ENCODE measurements at places on chromosomes 3 and 15. TPM values are rescaled to one million over a fixed set of nuclear protein-coding genes. Genes with fewer than 3 reads are reported as not detected.

DNA sequence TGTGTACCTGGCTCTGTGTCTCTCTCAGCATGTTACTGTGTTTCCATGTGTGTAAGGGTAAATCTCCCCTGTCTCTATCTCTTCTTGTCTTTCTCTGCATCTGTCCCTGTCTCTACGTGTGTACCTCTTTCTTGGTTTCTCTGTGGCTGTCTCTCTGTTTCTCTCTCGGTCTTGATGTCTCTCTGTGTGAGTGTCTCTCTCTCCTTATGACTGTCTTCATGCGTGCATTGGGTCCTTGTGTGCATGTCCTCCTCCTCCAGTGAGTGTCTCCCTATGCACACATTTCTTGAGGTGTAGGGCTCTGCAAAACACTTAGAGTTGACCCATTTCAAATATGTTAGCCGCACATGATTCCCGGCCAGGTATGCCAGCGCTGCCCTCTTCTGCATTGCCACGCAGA is 903.3 kb upstream of the CFAP20DC start:
- DNase-seq: no peak

- DNase-seq: no peak
These were observed 14.5 kb upstream of the HYKK start for GRCh38 chr15:78492872-78493271.

Gene BFSP2
- total RNA-seq: not detected

GRCh38 chr15:65020419-65020818 is 9.0 kb downstream of the MTFMT start:
- DNase-seq: no peak

- no peak for DNase-seq
These were observed 30.7 kb upstream of the GRIP2 start for GRCh38 chr3:14570864-14571263.

Gene ADCY5
- total RNA-seq: 5.3 TPM

- DNase-seq: no peak
These were observed 189.7 kb upstream of the STT3B start for GRCh38 chr3:31343075-31343474.

GRCh38 chr3:71708476-71709105 is 16.6 kb downstream of the EIF4E3 start:
- DNase-seq: no peak

DNA sequence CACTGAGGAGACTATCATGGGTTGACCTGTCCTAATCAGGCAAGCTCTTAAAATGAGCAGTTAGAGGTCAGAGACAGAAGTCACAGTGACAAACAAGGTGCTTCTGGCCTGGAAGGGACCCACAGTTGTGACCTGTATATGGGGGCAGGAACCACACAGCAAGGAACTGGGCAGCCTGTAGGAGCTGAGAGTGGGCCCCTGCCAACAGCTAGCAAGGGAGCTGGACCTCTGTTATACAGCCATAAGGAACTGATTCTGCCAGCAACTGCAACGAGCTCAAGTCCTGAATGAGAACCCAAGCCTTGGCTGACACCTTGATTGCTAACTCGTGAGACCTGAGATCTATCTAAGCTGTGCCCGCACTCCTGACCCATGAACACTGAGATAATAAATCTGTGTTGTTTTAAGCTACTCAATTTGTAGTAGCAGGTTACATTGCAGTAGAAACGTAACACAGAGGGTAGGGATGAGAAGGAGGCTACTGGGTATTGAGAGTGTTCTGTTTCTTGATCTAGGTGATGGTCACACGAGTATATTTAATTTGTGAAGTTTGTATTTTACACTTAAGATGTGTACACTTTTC is 44.5 kb upstream of the MAGI1 start:
- no peak for DNase-seq

DNA sequence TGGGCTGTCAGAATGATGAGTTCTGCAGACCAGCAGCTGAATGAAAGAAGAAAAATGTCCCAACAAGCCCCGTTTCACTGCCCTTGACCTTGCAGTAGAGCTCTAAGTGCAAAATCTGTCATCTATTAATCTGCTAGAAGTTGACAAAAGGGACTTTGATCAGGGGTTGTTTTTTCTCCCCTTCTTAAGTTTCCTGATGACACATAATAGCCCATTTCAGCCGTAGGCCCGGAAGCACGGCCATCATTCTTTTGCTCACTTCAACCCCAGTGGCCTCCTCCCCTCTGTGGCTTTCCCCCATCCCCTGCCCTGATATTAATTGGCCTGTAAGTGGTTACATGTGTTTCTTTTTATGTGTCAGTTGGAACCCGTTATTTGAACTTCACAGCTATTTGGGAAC is 298.9 kb downstream of the RPLP1 start:
- DNase-seq: no peak

GRCh38 chr3:120801484-120801883 is 58.9 kb downstream of the GTF2E1 start:
- DNase-seq: no peak

GRCh38 chr15:41553731-41554130 is 5.3 kb upstream of the TYRO3 start:
- no peak for DNase-seq

DNA sequence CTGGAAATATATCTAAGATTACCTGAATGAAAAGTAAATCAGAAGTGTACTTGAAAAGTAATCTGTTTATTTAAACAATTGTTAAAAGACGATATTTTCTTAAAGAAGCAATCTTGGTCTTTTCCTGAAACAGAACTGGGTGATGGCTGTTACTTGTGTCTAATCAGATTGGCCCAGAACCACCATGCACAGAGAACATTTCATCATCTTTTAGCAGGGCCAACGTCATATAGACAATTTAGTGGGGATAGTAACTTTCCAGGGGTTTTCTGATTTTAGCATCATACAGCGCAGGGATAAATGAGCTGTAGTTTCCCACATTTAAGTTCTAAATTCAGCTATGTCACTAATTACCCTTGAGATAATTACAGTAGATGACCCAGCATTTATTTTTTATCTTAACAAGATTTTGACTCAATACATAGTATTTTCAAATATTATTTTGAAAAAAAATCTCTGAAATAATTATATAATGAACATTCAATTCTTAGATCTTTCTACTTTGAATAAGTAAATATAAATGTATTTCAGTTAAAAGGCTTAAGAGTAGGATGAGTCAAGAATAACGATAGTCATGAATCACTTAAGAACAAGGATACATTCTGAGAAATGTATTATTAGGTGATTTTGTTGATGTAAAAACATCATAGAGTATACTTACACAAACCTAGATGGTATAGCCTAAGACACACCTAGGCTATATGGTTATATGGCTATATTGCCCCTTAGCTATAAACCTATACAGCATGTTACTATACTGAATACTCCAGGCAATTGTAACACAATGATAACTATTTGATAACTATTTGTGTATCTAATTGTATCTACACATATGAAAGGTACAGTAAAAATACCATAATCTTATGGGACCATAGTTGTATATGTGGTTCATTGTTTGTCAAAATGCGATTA is 103.8 kb upstream of the MME start:
- DNase-seq: no peak

- peak; percentile 70 for DNase-seq
These were observed 129.0 kb downstream of the RPL22L1 start for GRCh38 chr3:170740726-170741591.

DNA sequence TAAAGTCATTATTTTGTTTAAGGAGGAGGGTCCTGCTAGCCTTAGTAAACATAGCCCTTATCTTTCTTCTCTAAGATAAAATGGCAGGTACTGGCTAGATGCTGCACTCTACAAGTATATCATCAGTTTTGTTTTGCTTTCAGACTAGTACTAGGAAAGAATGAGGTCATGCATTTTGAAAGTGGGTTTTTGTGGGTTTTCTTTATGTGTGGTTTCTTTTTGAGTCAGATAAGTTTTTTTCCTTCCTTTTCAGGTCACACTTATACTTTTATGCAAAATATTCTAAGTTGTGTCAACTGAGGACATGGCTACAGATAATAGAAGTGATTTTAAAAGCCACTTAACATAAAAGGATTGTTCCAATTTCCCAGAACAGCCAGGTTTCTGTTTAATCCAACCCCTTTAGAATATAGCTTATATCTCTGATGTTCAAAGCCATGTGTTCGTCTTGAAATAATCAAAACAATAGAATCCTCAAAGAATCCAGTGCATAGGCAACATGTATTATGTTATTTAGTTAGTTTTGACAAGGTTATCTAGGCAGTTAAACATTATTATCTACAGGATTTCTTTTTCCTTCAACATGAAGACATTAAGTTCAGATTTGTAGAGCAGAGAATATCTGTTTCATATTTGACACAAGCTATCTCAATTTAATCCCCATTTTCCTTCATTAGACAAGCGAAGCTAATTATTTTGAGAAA is 406.2 kb downstream of the RBMS3 start:
- no peak for DNase-seq

DNA sequence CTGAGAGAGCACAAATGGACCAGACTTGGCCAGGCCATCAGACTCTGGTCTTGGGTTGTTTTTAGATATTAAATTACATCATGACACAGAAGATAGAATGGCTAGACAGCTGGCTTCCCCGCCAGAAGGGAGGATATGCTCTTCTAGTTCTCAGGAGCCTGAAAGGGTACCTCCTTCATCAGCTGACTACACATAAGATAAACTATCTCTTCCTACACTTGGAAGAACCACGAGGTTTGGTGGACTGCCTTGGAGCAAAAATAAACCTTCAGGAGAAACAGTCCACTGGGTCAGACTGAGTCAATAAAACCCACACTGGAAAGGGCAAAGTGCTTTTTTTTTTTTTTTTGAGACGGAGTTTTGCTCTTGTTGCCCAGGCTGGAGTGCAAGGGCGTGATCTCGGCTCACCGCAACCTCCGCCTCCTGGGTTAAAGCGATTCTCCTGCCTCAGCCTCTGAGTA is 26.3 kb upstream of the DYNC1LI1 start:
- DNase-seq: no peak

Gene PRR20G
- total RNA-seq: not detected

Gene HCN4
- not detected for total RNA-seq

Gene NOX5
- total RNA-seq: 0.23 TPM

Gene APEH
- 65.1 TPM for total RNA-seq

Gene CLRN1
- total RNA-seq: not detected

Gene KLF13
- total RNA-seq: 14.8 TPM

Gene ROBO2
- 14.3 TPM for total RNA-seq

DNA sequence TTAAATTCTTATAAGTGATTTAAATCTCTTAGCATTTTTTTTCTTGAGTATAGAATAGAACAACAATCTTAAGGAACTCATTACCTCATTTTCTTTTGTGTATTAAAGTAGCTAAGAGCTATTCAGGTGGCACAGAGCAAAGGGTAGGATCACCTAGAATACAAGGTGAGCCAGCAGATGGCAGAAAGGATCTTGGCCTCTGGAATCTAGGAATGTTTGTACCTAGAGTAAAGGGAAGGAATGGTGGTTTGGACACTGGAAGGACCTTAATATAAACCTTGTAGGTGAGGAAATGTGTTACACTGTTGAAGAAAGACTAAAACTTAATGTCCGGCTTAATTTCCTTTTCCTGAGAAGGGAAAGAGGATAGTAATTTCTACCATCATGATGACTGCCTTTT is 89.0 kb downstream of the GHSR start:
- no peak for DNase-seq

- DNase-seq: no peak
These were observed 9.1 kb downstream of the THRB start for GRCh38 chr3:24485511-24485910.

DNA sequence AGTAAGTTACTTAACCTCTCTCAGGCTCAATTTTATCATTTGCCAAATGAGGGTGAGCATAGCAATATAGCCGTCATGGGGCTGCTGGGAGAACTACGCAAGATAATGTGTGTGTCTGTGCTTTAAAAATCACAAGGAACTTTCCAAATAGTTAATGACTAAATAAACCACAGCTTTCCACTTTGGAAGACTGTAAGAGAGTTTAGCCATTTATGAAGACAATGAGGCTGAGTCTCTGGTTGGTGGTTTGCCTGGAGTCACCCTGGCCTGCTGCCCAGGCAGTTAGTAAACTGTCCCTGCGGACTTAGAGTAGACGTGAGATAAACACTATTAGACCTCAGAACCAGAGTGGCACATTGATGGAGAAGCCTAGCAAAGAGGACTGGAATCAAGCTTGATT is 357.7 kb downstream of the CLSTN2 start:
- DNase-seq: peak; percentile 22

DNA sequence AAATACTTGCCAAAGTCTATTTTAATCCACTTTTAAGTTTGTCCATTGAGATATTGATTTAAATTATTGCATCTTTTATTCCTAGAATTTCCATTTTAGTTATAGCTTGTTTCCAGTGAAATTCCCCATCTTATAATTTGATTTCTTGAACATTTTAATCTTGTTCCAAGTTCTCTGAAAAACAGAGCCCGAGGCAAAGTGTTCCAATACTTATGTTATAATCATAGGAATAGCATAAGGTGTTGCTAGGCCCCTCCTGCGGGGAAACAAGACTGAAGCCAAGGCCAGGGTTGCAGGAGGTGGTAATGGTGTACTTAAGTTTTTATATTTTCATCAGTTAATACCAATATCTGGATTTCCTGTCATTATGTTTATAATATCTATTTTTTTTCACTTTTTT is 226.6 kb downstream of the ADAMTSL3 start:
- no peak for DNase-seq

Gene CIB1
- 68.8 TPM for total RNA-seq

GRCh38 chr3:190345027-190345821 is 23.0 kb upstream of the CLDN1 start:
- DNase-seq: peak; percentile 13

- DNase-seq: peak; percentile 40
These were observed 161.4 kb downstream of the GMNC start for GRCh38 chr3:190701096-190701532.

Gene SPESP1
- total RNA-seq: 2.9 TPM

- DNase-seq: no peak
These were observed 57.5 kb upstream of the NANOGP8 start for GRCh38 chr15:35142578-35142977.

DNA sequence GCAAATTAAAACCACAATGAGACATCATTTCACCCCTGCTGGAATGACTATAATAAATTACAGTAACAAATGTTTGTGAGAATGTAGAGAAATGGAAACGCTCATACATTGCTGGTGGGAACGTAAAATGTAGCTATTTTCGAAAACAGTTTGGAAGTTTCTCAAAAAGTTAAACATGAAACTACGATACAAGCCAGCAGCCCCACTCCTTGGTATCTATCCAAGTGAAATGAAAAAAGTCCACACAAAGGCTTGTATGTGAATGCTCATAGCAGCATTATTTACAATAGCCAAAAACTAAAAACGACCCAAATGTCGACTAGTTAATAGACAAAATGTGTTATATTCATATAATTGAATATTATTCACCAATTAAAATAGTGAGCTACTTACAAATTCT is 22.9 kb upstream of the CFAP20DC start:
- DNase-seq: no peak

Gene C3orf22
- 0.30 TPM for total RNA-seq

- no peak for DNase-seq
These were observed 103.5 kb upstream of the NECTIN3 start for GRCh38 chr3:110968076-110968475.

Gene PYGO1
- 24.1 TPM for total RNA-seq

Gene ZBBX
- total RNA-seq: 1.3 TPM

- no peak for DNase-seq
These were observed 56.4 kb downstream of the MBNL1 start for GRCh38 chr3:152325136-152325535.

Gene ILDR1
- not detected for total RNA-seq

Measured in ovary (tissue), 10 donors.